ENCODE measurements at places on chromosomes 16 and 17.

GRCh38 chr16:23510164-23510914 is at the start of gene GGA2:
TSS of gene GGA2 (minus strand) at chr16:23510494. CDS start at chr16:23510411, 83 bp downstream.
- DNase-seq, result peak; percentile 84

- DNase-seq, result no peak
Measured at GRCh38 chr17:2157081-2157480, 102.2 kb downstream of the HIC1 start.

- DNase-seq, result no peak
Measured at GRCh38 chr17:12866244-12866643, 76.9 kb downstream of the ARHGAP44 start.

- no peak for DNase-seq
Measured at GRCh38 chr17:79781736-79782575, 4.0 kb downstream of the CBX2 start.

GRCh38 chr17:42334677-42335076 is 46.4 kb downstream of the STAT5A start:
- no peak for DNase-seq

Measured in stimulated activated CD4-positive, alpha-beta T cell treated with anti-CD3 and anti-CD28 coated beads, Interleukin-2, amount 100 ng/mL, for 24 hours (primary cell).